H9 (cell line): ENCODE measurements at places on chromosomes 11 and 22. TPM values are rescaled to one million over a fixed set of nuclear protein-coding genes. Genes with fewer than 3 reads are reported as not detected.
A peak's percentile ranks its signal among the peaks of the same experiment; 100 is the strongest.

DNA sequence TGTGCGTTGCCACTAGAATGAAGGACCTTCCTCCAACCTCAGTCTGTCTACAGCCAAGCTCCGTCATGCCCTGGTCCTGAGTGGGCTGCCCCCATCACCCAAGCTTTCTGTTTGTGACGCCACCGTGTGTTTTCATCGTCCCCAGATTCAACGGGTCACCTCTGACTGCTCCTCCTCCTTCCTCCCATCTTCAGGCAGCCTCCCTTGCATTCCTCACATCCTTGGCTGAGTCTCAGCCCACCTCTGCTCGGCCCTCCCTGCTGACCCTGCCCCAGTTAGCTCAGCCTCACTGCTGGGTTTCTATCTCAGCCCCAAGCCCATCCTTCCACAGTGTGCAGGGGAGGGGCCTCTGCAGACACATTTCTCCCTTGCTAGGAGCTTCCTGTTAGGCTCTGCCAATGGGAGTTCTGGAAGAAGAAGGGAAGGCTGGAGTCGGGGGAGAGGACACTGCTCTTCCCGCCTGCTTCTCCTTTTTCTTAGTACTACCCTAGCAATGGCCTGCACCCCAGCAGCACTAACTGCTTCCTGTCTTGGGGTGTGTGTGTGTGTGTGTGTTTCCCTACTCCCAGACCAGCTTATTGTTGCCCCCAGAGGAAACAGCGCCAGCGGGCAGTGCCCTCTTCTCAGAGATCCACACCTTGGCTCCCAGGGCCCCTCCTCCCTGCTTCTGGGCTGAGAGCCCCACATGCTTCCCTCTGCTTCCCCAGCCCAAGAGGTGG lies 5.2 kb downstream of the IFT27 start:
- no peaks in the 10 kb centered on the region for H3K27me3 ChIP-seq
- peak; percentile 66 for DNase-seq
- H3K4me3 ChIP-seq = no peak overlapping the region
- H3K27ac ChIP-seq = no peak overlapping the region

- no peak for DNase-seq
- H3K4me1 ChIP-seq = no peaks in the 10 kb centered on the region
- H3K4me3 ChIP-seq = no peak within 1 kb of the TSS
- no peaks in the 10 kb centered on the region for H3K36me3 ChIP-seq
- H3K27me3 ChIP-seq = no peaks in the 10 kb centered on the region; the same call in 1 of the 2 replicates
These were observed at the start of gene KLHDC7B for GRCh38 chr22:50545522-50546325. Gene KLHDC7B, plus strand, starts transcription at chr22:50545899. Its CDS starts 345 bp downstream, at chr22:50546244.

- no peaks in the 10 kb centered on the region for H3K27me3 ChIP-seq
- no peak overlapping the region for H3K27ac ChIP-seq
- H3K4me3 ChIP-seq = no peak overlapping the region
These were observed 253.4 kb downstream of the FAM76B start for GRCh38 chr11:95536047-95536690.

The GRAP2 gene
- not detected in 2 replicates for total RNA-seq

The TMEM86A gene
- 2.3 and 3.0 TPM in 2 replicates for total RNA-seq
